Stimulated activated CD8-positive, alpha-beta memory T cell treated with anti-CD3 and anti-CD28 coated beads, Interleukin-12 subunit alpha, Interleukin-12 subunit beta, amount 100 ng/mL, for 4 hours (primary cell): ENCODE measurements at places on chromosomes 2 and 18.
A peak's percentile ranks its signal among the peaks of the same experiment; 100 is the strongest.

GRCh38 chr18:9097349-9097748 is 5.2 kb upstream of the NDUFV2 start:
- DNase-seq: no peak

DNA sequence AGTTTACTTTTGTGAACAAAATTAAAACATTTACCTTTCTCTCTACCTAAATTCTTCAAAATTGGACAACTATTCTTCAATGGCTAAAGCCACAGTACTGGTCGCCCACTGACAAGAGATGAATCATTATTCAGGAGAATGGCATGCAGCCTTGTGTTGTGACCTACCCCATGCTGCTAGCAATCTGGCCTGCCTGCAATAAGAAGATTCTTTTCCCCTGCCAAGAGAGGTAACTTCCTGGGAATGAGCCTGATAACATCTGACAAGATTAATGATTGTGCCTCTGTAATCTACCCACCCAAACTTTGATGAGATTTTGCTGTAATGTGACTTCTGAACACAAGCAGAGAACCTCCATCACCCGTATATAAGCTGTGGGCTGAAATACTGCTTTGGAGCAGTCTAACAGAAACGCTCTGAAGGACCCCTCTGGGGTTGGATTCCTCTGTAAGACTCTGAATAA is 47.0 kb upstream of the ST3GAL5 start:
- DNase-seq: no peak

GRCh38 chr2:42653039-42653438 is 84.6 kb downstream of the MTA3 start:
- no peak for DNase-seq

DNA sequence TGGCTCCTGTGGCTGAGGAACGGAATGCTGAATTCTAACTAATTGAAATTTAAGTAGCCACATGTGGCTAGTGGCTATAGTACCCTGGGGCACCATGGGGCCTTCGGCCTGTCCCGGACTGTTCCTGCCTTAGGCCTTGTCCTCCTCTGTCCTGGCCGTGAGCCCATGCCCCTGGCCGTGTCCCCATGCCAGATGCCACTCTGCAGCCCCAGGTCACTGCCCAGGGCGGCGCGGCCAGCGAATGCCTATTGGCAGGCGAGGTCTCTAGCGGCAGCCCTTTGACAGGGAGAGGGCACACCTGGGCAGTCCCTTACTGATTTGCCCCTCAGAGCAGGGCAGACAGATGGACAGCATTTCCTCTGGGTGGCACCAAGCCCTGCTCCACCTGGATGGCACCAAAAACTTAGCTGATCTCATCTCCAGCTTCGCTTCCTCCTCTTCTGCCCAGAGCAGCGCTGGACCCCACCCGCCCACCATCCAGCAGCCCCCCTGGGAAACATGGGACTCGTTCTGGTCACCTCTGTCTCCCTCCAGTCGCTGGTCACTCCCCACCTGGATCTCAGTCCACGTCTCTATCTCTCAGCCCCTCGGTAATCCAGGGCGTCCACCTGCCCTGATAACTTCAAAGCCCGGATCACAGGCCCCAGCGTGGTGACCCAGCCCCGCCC is 1.1 kb upstream of the DGKD start:
- DNase-seq: no peak

DNA sequence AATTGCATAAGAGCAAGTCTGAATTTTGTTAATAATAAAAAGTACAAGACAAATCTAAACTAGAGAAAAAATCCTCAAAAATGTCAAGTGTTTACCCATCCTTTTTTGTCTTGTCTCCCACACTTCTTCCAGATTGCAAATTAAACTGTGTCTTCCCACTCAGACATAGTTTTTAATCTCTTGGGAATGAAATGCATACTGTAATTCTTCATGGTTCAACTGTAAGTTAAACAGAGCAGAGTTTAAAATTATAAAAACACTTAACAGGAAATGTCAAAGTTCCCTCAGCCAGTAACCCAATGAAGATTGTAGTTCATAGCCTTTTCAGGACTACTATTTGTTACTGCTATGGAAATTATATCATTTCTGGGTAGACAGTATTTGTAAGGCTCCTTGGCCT is 171.8 kb downstream of the UBE2E3 start:
- DNase-seq: no peak

- DNase-seq: no peak
These were observed 98.2 kb downstream of the KCNF1 start for GRCh38 chr2:11009891-11010290.

GRCh38 chr18:44726059-44726421 is 45.4 kb downstream of the SETBP1 start:
- no peak for DNase-seq

DNA sequence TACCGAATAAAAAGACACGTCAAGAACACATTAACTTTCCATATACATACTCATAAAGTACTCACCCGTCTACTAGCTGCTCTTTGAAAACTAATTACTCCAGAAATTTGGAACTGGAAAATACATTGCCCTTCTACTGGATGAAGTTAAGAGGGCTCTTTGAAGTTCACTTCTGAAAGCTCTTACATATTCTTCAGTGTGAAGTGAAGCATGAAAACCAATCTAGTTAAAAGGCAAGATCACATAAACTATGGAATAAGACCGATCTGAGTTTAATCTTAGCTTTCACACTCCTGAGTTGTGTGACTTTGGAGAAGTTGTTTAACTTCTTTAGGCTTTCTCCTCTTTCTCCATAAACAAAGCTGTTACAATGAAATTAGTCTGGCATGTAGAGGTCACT is 38.5 kb downstream of the REV1 start:
- DNase-seq: no peak

GRCh38 chr2:207304761-207305160 is 139.0 kb upstream of the KLF7 start:
- no peak for DNase-seq

DNA sequence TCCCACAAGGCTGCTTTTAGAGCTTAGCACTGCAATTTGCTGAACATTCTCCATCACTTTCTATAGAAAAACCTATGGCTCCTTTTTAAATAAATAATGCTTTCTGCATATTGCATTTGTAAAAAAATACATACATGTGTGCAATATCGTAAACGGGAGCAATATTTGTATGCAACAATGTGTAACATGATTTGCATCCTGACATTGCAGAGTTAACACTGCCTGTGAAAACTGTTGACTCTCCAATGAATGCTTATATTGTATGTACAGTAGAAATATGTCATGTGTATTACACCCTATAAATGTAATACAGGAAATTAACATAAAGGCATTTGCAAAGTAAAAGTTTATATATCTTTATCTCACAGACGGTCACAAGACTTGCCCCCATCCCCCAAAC is 135.0 kb upstream of the PIEZO2 start:
- no peak for DNase-seq

DNA sequence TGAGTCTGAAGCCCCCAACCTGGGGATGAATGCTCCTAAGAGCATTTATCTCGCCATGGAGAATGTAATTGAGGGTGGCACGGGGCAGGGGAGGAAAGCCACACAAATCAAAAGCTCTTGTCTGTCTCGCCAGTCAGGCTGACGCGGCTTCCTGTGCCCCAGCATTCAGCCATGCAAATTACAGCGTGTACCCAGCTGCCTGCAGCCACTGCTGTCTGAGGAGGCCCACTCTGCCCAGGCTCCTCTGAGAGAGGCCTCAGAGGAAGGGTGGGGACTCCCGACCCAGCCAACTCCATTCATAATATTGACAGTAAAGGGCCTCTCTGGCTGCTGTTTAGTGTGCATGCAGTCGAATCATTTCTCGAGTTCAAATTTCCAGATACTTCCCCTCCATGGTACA is 22.0 kb downstream of the SMAD7 start:
- peak; percentile 62 for DNase-seq

DNA sequence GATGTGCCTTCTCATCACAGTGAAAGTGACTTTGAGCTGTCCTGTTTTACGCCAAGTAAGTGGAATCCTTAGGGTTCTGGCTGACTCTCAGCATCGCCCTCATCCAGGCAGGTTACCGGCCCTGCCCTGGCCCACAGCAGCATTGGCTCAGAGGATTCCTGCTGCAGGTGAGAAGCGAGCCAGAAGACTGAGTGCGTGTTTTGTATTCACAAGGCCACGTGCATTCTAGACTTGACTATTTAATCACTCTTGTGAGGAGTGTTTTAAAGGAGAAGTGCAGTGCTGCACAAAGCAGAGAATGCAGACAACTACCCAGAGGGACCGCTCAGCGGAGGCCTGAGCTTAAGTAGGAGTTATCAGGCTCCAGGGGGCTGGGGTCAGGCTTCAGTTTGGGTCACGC is 48.3 kb downstream of the LAMA3 start:
- no peak for DNase-seq

DNA sequence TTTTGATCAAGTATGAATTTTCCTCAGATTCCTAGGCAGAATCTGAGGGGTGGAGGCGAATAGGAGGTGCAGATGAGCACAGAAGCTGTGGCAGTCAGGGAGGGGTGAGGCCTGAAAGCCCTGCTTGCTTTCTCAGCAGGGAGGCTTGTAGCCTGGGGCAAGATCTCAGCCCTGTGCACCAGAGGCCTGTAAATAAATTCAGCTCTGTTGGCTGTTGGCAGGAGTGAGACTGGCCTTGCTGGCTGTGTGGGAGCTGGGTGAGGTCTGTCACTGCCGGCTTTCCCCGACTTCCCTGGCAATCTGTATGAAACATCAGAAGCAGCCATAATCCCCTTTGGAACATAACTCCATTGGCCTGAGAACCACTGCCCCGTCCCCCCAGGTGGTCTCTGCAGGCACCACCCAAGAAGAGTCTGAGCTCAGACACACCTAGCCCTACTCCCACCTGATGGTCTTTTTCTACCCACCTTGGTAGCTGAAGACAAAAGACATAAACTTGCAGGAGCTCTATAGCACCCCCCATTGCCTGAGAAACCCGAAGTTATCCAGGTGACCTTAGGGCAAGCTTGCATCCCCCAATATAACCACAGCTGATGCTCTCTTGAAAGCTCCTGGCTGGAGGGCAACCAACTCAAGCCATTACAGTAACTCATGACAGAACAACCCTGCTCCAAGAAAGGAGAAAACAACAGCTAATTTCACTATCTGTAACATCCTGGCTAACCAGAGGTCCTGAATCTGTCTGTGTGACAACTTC is 32.3 kb downstream of the EVA1A start:
- DNase-seq: no peak

- DNase-seq: no peak
These were observed 47.3 kb upstream of the C1D start for GRCh38 chr2:68110102-68110501.

- DNase-seq: no peak
These were observed 49.4 kb downstream of the RHOB start for GRCh38 chr2:20496076-20496872.

GRCh38 chr18:78972385-78972918 is 7.2 kb upstream of the SALL3 start:
- DNase-seq: no peak

DNA sequence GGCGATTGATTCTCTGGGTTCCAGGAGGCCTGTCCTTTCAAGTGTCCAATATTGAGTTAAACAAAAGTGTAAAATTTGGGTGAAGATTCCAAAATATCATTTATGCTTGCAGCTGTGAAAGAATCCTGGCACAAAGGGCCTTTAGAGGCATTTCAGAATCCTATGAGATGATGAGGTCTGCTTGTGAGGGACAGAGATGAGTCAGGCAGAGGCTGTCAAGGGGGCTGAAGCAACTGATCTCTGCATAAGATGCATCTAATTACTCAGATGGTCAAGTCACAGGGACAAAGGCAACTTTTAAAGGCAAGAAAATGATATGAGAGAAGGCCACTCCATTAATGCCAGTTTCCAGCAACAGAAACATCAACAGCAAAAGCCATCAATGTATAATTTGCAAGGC is 78.8 kb downstream of the FHOD3 start:
- no peak for DNase-seq

GRCh38 chr2:70920367-70920715 is 15.4 kb upstream of the ATP6V1B1 start:
- DNase-seq: no peak

GRCh38 chr2:58427572-58428095 is 186.5 kb upstream of the FANCL start:
- no peak for DNase-seq

GRCh38 chr2:3664925-3665324 is 6.9 kb downstream of the ALLC start:
- DNase-seq: no peak

DNA sequence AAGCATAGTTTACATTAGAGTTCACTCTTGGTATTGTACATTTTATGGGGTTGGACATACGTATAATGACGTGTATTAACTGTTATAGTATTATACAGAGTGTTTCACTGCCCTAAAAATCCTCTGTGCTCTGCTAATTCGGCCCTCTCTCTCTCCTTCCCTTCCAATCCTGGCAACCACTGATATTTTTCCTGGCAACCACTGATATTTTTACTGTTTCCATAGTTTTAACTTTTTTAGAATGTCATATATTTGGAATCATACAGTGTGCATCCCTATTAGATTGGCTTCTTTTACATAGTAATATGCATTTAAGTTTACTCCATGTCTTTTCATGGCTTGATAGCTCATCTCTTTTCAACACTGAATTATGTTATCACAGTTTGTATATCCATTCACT is 526.7 kb downstream of the RIT2 start:
- no peak for DNase-seq

GRCh38 chr2:204673877-204674276 is 128.6 kb downstream of the PARD3B start:
- no peak for DNase-seq

DNA sequence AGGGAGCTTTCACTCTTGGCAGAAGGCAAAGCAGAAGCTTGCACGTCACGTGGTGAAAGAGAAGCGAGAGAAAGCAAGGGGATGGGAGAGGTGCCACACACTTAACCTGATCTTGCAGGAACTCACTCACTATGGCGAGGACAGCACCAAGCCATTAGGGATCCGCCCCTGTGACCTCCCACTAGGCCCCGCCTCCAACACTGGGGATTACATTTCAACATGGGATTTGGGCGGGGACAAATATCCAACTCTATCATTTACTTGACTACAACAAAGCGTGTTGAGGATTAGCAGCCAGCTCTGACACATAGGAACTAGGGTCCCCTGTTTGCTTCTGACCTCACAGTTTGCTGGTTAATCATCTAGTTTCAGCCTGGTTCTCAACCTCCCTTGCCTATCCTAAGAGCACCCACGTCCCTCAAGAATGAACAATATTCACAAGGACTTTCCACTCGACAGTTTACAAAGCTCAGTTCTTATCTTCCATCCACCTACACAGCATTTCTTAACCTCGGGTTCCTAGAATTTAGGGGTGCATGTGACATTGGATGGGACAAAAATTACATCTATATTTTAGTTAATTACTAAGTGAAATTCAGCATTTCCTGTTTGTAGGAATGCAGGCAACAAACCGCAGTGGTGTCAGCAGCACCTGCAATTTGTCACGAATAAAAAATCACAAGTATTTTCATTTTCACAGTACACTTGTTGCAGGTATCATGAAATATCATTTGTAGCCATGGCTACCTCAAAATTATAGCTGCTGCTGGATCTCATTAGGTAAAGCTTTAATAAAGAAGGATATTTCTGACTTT is 36.0 kb downstream of the LBH start:
- no peak for DNase-seq
